ENCODE measurements at places on chromosomes 13 and 19.

GRCh38 chr13:30061217-30061616 is 210.8 kb upstream of the UBL3 start:
- peaks cover 23% of the 10 kb centered on the region for H3K27me3 ChIP-seq
- H3K4me1 ChIP-seq: no peaks in the 10 kb centered on the region
- no peak overlapping the region for H3K4me3 ChIP-seq
- no peak overlapping the region for H3K27ac ChIP-seq
- peaks cover 2% of the 10 kb centered on the region for H3K36me3 ChIP-seq

GRCh38 chr13:84867246-84867645 is 932.0 kb downstream of the SLITRK6 start:
- H3K4me1 ChIP-seq: no peaks in the 10 kb centered on the region
- H3K4me3 ChIP-seq: no peak overlapping the region
- peaks cover 5% of the 10 kb centered on the region for H3K27me3 ChIP-seq
- DNase-seq: no peak
- no peaks in the 10 kb centered on the region for H3K36me3 ChIP-seq

DNA sequence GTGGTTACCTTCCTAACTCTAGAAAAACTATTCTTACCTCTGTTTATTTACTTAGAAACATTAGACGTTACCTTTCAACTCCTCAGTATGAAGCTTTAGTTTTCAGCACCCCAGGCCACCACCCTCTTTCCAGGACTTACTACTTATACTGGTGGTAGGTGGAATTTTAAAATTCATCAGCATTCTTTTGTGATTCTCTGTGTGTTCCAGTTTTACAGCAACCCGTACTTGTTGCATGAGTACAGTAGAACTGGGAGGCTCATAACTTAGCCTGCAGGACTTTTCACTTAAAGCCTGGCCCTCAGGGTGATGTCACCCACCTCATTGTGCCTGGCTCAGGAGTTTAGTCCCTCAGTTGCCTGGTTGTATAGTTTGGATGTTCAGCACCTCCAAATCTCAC is 49.4 kb upstream of the ALOX5AP start:
- H3K4me3 ChIP-seq: no peak overlapping the region
- peaks cover 3% of the 10 kb centered on the region for H3K4me1 ChIP-seq
- DNase-seq: no peak
- no peak overlapping the region for H3K27ac ChIP-seq

DNA sequence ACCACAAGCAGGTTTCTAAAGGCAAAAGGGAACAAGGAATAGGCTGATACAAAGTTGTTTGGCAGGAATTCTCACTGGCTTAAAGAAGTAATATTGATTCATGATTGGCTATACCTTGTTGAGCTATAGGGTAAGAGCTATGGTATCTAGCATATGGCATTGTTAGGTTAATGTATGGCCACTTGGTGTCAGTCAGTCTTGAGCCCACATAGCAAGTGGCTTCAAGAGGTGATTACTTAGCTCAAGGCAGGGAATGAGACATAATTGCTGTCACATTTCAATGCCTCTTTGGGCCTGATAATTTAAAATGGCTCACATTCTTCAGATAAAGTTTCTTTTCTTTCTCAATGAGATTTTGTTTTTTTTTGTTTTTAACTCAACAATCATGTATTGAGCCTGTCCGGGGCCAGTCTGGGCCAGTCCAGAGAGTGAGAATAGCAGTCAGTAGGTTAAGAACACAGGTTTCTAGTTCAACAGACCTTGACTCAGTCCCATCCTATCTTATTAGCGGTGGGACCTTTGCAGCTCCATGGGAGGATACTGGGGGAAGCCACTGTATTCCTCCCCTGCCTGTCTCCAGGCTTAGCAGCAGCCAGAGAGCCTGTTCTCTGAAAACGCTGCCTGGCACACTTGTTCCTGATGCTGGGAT is 45.8 kb upstream of the RCBTB2 start:
- no peak overlapping the region for H3K27ac ChIP-seq
- peaks cover 7% of the 10 kb centered on the region for H3K27me3 ChIP-seq
- H3K4me1 ChIP-seq: peaks cover 18% of the 10 kb centered on the region
- DNase-seq: no peak

- peaks cover 11% of the 10 kb centered on the region for H3K4me1 ChIP-seq
- no peaks in the 10 kb centered on the region for H3K36me3 ChIP-seq
- peaks cover under 1% of the 10 kb centered on the region for H3K27me3 ChIP-seq
- no peak overlapping the region for H3K4me3 ChIP-seq
- no peak overlapping the region for H3K27ac ChIP-seq
These were observed 3.1 kb upstream of the SDHAF1 start for GRCh38 chr19:35991731-35992450.

- peaks cover 4% of the 10 kb centered on the region for H3K4me1 ChIP-seq
- no peak for DNase-seq
- H3K27me3 ChIP-seq: peaks cover 28% of the 10 kb centered on the region
- no peak overlapping the region for H3K4me3 ChIP-seq
- H3K36me3 ChIP-seq: peaks cover 2% of the 10 kb centered on the region
- H3K27ac ChIP-seq: no peak overlapping the region
These were observed 75.3 kb downstream of the ZNF536 start for GRCh38 chr19:30447553-30447870.

DNA sequence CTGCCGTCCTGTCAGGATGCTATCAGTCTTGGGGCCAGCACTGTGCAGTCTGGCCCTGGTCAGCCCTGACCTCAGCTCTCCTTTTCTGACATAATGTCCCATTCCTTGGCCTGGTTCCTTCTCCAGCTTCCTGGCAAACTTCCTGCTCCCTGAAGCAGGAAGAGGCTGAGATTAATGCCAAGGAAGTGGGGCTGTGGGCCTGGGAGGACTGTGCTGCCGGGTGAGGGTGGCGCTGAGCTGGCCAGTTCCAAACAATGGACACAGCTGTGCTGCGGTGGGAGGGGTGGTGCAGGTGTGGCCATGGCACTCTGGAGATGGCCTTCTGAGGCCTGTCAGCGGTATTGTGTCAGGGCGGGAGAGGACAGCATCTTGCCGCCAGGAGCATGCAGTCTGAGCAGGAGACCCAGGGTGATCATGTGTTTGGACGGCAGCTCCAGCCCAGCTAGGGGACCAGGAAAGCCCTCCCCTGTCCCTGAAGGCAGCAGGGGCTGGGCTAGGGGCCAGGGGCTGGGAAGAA is 30.9 kb downstream of the TUBA3C start:
- H3K27me3 ChIP-seq: no peaks in the 10 kb centered on the region
- peaks cover 4% of the 10 kb centered on the region for H3K4me1 ChIP-seq
- H3K4me3 ChIP-seq: no peak overlapping the region

- peaks cover 95% of the 10 kb centered on the region for H3K27me3 ChIP-seq
- no peak overlapping the region for H3K27ac ChIP-seq
- no peak overlapping the region for H3K4me3 ChIP-seq
These were observed 10.5 kb upstream of the GJA3 start for GRCh38 chr13:20171364-20171763.

GRCh38 chr19:18594096-18594823 is 5.7 kb downstream of the REX1BD start:
- H3K27me3 ChIP-seq: peaks cover 6% of the 10 kb centered on the region
- DNase-seq: peak; percentile 73
- H3K4me1 ChIP-seq: peaks cover 16% of the 10 kb centered on the region
- H3K4me3 ChIP-seq: peak overlapping the region; percentile 86

- H3K27ac ChIP-seq: no peak overlapping the region
- no peak for DNase-seq
- no peaks in the 10 kb centered on the region for H3K27me3 ChIP-seq
- H3K4me3 ChIP-seq: no peak overlapping the region
These were observed 88.7 kb upstream of the PCDH9 start for GRCh38 chr13:67318860-67319259.

DNA sequence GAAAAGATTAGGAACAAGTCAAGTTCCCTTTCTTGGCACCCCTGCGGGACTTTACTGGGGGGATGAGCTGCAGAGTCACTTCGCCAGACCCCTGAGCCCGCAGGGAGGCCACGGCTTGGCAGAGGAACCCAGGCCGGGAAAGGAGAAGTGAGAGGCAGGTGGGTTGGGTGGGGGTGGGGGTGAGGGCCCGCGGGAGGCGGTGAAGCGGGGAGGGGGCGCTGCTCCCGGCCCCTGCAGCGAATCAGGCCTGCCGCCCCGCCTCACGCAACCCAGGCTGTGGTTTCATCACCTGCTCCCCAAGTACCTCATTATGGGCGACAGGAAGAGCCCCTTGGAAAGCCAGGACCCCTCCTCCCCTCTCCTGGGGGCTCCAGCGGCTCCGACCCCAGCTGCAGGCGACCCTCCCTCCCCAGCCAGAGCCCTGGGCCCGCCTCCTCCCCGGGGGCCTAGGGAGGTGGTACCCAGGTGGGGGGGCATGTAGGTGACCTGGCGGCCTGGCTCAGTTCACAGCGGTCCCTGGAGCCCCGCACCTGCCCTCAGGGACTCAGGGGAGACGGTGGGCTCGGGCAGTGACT is 9.5 kb downstream of the MEF2B start:
- no peaks in the 10 kb centered on the region for H3K27me3 ChIP-seq
- H3K27ac ChIP-seq: no peak overlapping the region
- DNase-seq: no peak
- peaks cover 3% of the 10 kb centered on the region for H3K4me1 ChIP-seq

GRCh38 chr13:23349161-23349897 is 84.2 kb downstream of the SACS start:
- H3K36me3 ChIP-seq: peaks cover 33% of the 10 kb centered on the region
- peaks cover 7% of the 10 kb centered on the region for H3K4me1 ChIP-seq
- no peak overlapping the region for H3K4me3 ChIP-seq
- no peak for DNase-seq
- no peaks in the 10 kb centered on the region for H3K27me3 ChIP-seq

- no peaks in the 10 kb centered on the region for H3K27me3 ChIP-seq
- H3K36me3 ChIP-seq: no peaks in the 10 kb centered on the region
- H3K27ac ChIP-seq: peak overlapping the region; percentile 91
These were observed 8.7 kb downstream of the BRD4 start for GRCh38 chr19:15323496-15324235.
